ENCODE measurements at places on chromosomes 5 and 9. TPM values are rescaled to one million over a fixed set of nuclear protein-coding genes. Genes with fewer than 3 reads are reported as not detected.

Gene BARHL1
- not detected for polyA plus RNA-seq

Gene N4BP3
- polyA plus RNA-seq, result 20.4 TPM

Gene SPATA31D4
- not detected for polyA plus RNA-seq

DNA sequence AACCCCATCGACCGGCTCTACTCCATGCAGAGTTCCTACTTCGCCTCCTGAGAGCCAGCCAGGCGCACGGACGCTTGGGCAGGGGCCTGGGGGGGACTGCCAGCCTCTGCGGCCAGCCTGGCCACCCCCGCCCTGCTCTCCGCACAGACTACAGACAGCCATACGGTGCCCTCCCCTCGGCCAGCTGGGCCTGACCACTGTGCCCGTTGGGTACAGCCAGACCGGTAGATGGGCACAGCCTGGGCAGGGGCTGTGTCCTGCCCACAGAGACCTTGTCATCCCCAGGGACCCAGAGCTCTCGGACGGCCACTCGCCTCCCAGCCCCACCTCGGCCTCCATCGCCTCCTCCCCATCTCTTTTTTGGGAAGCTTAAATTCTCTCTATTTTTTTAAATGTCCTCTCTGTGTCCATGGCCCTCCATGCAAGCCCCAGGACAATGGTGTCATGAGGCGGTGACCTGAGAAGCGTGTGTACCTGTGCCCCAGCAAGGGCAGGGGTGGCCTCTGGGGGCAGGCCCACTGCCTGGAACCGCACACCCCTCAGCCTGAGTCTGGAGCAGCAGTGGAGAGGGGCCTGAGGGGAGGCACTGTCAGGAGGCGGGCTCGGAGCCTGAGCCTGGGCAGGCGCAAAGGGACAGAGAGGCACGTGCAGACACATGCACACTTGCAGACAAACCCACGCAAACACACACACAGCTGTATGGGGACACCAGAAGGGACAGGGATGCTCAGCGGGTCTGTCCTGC lies 82.8 kb downstream of the LMX1B start:
- peak; percentile 76 for DNase-seq

- no peak for DNase-seq
Measured at GRCh38 chr5:19229179-19229835, 758.7 kb downstream of the CDH18 start.

DNA sequence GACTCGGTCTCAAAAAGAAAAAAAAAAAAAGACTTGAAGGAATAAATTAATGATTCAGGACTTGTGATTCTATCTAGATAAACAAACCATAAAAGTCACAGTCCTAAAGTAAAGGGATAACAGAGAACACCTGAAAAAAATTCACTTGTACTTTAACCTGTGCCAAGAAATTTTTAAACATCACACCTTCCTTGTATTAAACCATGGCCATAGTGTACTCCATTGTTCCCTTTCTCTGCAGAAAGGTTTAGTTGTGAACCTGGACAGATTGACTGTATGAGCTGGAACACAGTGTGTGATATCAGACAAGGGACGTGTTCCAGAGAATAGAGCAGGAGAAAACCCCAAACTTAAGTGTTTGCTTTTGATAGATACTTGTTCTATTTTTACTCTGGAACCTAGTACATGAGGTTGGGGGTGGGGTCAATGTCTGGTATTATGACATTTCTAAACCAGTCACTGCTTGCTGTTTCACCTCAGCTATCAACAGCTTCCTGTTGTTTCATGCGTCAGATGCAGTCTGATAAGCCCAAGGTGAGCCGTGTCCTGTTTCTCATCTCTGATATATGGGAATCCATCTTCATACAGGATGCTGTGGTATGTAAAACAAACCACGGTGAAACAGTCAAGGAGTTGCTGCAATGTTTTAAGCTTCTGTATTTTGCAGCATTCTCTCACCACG lies 62.5 kb upstream of the ITGA1 start:
- DNase-seq, result peak; percentile 40

DNA sequence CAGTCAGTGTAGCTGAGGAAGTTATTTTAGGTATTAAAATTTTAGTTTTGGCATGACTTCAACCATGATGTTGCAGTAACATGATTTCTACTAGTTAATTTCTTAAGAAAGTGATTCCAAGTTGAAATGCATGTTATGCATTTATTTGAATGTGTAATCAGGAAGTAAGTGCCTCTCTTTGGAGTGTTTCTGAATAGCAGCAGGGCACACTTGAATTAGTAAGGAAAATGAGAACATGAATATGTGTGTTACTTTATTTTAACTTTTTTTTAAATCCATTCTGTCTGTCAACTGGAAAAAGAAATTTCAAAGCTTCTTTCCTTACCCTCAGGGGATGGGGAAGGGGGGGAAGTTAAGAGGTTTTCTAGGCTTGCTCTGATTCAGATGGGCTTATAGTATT lies 40.4 kb downstream of the CTNNA1 start:
- no peak for DNase-seq

DNA sequence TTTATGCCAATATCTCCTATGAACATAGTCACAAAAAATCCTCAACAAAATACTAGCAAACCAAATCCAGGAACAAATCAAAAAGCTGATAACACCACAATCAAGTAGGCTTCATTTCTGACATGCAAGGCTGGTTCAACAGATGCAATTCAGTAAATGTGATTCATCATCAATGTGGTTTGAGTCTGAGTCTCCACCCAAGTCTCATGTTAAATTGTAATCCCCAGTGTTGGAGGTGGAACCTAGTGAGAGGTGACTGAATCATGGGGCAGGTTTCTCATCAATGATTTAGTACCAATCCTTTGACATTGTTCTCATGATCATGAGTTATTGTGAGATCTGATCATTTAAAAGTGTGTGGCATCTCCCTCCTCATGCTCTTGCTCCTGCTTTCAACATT lies 1072.7 kb downstream of the NR2F1-AS1 start:
- DNase-seq, result no peak

- no peak for DNase-seq
Measured at GRCh38 chr5:78288246-78288645, 6.3 kb downstream of the AP3B1 start.

Data from left lung (tissue), 14 donors.